Thoracic aorta (tissue), 2 donors: ENCODE measurements at places on chromosomes 3 and 15. TPM values are rescaled to one million over a fixed set of nuclear protein-coding genes. Genes with fewer than 3 reads are reported as not detected.

- no peaks in the 10 kb centered on the region for H3K27me3 ChIP-seq
- no peak overlapping the region for H3K4me3 ChIP-seq
- H3K27ac ChIP-seq, result no peak overlapping the region
- H3K36me3 ChIP-seq, result no peaks in the 10 kb centered on the region
- peaks cover 7% of the 10 kb centered on the region for H3K4me1 ChIP-seq
Observed at GRCh38 chr3:194184265-194184751, 48.4 kb downstream of the HES1 start.

- H3K36me3 ChIP-seq, result no peaks in the 10 kb centered on the region
- no peaks in the 10 kb centered on the region for H3K27me3 ChIP-seq
- H3K27ac ChIP-seq, result no peak overlapping the region
- peaks cover 11% of the 10 kb centered on the region for H3K4me1 ChIP-seq
- no peak for DNase-seq
- H3K4me3 ChIP-seq, result no peak overlapping the region
Observed at GRCh38 chr3:102079809-102080197, 230.5 kb downstream of the NFKBIZ start.

DNA sequence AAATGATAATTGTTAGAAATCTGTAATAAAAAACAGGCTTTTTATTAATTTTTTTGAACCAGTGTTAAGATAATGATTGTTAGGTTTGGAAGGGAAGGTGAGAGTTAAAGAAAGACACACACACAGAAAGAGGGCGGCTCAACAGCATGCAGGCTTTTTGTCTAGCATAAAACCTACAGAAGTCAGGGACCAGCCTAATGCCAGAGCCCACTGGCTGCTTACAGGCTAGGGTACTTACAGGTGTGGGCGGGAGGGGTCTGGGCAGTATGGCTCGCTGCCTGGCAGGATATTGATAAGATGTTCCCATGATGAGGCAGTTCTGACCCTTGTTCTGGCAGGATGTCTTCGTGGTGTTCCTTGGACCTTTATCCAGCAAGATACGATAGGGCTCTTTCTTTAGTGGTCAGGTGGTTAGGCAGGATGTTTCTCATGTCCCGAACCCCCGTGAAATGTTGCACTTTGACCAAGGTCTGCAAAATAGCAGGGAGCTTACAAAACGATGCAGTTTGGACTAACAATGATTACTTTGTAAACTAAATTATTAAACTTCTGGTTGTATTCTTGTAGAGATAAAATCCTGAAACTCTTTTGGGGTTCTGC lies 84.7 kb downstream of the DCUN1D1 start:
- no peaks in the 10 kb centered on the region for H3K4me1 ChIP-seq
- H3K4me3 ChIP-seq, result no peak overlapping the region
- H3K27ac ChIP-seq, result no peak overlapping the region
- no peak for DNase-seq
- H3K27me3 ChIP-seq, result no peaks in the 10 kb centered on the region

GRCh38 chr3:183427876-183428446 lies 458 bp downstream of the MCF2L2 start:
- peaks cover 4% of the 10 kb centered on the region for H3K4me1 ChIP-seq
- H3K27me3 ChIP-seq, result no peaks in the 10 kb centered on the region
- H3K27ac ChIP-seq, result no peak overlapping the region
- H3K4me3 ChIP-seq, result peak overlapping the region; percentile 84
- DNase-seq, result no peak

- H3K4me3 ChIP-seq, result no peak overlapping the region
- H3K4me1 ChIP-seq, result peaks cover 10% of the 10 kb centered on the region
- no peak overlapping the region for H3K27ac ChIP-seq
- no peaks in the 10 kb centered on the region for H3K27me3 ChIP-seq
Observed at GRCh38 chr3:1017870-1018269, 75.0 kb upstream of the CNTN6 start.

- no peaks in the 10 kb centered on the region for H3K36me3 ChIP-seq
- H3K4me3 ChIP-seq, result no peak overlapping the region
- H3K27ac ChIP-seq, result no peak overlapping the region
- no peak for DNase-seq
Observed at GRCh38 chr15:28049581-28049980, 49.5 kb downstream of the OCA2 start.

GRCh38 chr3:126517986-126518778 lies 609 bp upstream of the UROC1 start:
- H3K4me1 ChIP-seq, result no peaks in the 10 kb centered on the region
- H3K4me3 ChIP-seq, result no peak overlapping the region
- no peak overlapping the region for H3K27ac ChIP-seq

GRCh38 chr3:102123590-102124190 lies 274.4 kb downstream of the NFKBIZ start:
- peaks cover 11% of the 10 kb centered on the region for H3K4me1 ChIP-seq
- H3K36me3 ChIP-seq, result no peaks in the 10 kb centered on the region
- no peaks in the 10 kb centered on the region for H3K27me3 ChIP-seq
- DNase-seq, result no peak
- peak overlapping the region; percentile 69 for H3K27ac ChIP-seq
- H3K4me3 ChIP-seq, result no peak overlapping the region

The MTMR10 gene
- 44.7 TPM for total RNA-seq

The RHOV gene
- total RNA-seq, result not detected

DNA sequence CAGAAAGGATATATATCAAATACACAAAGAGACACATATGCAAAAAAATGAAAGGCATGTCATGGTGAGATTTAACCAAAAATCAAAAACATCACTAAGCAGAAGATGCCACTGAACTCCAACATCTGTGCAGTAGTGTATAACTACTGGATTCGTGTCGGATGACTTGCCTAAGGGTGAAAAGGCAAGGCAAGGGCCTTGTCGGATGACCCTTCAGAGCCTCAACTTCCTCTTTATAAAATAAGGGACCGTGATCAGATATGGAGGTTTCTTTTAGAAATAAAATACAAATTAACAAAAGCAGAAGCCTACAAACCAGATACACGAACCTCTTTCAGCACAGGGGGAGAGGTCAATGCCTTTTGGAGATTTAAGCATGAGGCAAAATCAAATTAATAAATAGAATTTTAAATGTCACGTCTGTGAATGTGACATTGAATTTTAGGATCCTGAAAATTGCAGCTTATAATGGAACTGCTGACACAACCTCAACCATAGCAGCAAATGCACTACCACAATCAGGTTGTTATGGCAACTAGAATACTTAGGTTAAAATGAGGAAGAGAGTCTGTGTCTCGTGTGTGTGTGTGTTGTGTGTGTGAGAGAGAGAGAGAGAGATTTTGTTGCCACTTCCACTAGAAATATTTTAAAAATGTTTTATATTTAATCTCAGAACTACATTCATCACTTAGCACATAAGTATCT lies 8.3 kb upstream of the CHRM5 start:
- H3K4me3 ChIP-seq, result no peak overlapping the region
- H3K36me3 ChIP-seq, result no peaks in the 10 kb centered on the region
- H3K27ac ChIP-seq, result no peak overlapping the region

The DAZL gene
- total RNA-seq, result not detected

GRCh38 chr3:59994732-59995304 lies 945.0 kb upstream of the CFAP20DC start:
- no peaks in the 10 kb centered on the region for H3K4me1 ChIP-seq
- H3K4me3 ChIP-seq, result no peak overlapping the region
- H3K36me3 ChIP-seq, result no peaks in the 10 kb centered on the region

The GPR156 gene
- total RNA-seq, result 0.35 TPM

DNA sequence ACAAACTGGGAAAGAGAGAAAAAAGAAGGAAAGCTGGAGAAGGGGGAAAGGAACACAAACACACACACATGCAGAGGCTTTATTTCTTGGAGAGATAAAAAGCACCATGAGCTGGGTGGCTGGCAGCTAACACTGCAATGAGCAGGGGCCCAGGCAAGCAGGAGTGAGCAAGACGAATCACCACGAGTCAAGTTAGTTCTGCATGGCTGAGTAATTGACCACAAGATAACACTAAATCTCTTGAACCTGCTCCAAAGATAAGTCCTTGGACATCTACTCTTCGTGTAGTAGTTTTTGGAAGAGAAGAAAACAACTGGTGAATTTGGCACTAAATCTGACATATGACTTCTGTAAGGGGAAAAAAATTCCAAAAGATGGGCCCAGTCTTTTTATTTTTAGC lies 100.9 kb downstream of the MYO5A start:
- H3K27me3 ChIP-seq, result no peaks in the 10 kb centered on the region
- no peak overlapping the region for H3K4me3 ChIP-seq
- no peak overlapping the region for H3K27ac ChIP-seq
- DNase-seq, result no peak
- no peaks in the 10 kb centered on the region for H3K36me3 ChIP-seq
- no peaks in the 10 kb centered on the region for H3K4me1 ChIP-seq

The SHC4 gene
- 16.1 TPM for total RNA-seq

DNA sequence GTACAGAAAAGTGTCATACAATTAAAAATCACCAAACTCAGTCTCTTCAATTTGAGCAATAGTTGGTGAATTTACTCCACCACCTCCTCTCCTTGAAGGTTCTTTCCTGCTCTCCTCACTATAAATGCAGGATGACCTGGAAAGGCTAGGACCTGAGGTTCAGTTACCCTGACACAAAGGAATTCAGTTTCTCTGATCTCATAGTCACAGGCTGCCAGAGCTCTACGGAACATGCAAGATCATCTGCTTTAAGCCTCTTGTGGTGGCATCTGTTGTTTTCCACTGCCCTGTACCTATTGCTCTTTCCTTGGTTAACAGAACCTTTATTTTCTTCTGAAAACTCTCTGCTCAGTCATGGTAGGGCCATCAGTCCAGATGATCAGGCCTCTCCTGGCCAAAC lies 4.9 kb upstream of the TP63 start:
- H3K36me3 ChIP-seq, result no peaks in the 10 kb centered on the region
- H3K27me3 ChIP-seq, result no peaks in the 10 kb centered on the region
- H3K4me1 ChIP-seq, result peaks cover 8% of the 10 kb centered on the region
- H3K4me3 ChIP-seq, result no peak overlapping the region
- DNase-seq, result no peak
- no peak overlapping the region for H3K27ac ChIP-seq

- peaks cover 63% of the 10 kb centered on the region for H3K4me1 ChIP-seq
- peak within 1 kb of the TSS; percentile 96 for H3K4me3 ChIP-seq
- no peaks in the 10 kb centered on the region for H3K27me3 ChIP-seq
- no peak for DNase-seq
- no peaks in the 10 kb centered on the region for H3K36me3 ChIP-seq
Observed at GRCh38 chr3:16513141-16514020, at the start of gene RFTN1. TSS of gene RFTN1 (minus strand) at chr3:16513699. CDS start at chr3:16493869, 19,830 bp downstream.

GRCh38 chr3:136277115-136277514 lies 27.0 kb downstream of the PCCB start:
- H3K27me3 ChIP-seq, result no peaks in the 10 kb centered on the region
- no peak overlapping the region for H3K27ac ChIP-seq
- no peaks in the 10 kb centered on the region for H3K4me1 ChIP-seq
- DNase-seq, result no peak
- no peaks in the 10 kb centered on the region for H3K36me3 ChIP-seq

- H3K4me3 ChIP-seq, result no peak overlapping the region
- no peak overlapping the region for H3K27ac ChIP-seq
- H3K36me3 ChIP-seq, result no peaks in the 10 kb centered on the region
Observed at GRCh38 chr15:38436993-38437392, 16.9 kb upstream of the FAM98B start.

DNA sequence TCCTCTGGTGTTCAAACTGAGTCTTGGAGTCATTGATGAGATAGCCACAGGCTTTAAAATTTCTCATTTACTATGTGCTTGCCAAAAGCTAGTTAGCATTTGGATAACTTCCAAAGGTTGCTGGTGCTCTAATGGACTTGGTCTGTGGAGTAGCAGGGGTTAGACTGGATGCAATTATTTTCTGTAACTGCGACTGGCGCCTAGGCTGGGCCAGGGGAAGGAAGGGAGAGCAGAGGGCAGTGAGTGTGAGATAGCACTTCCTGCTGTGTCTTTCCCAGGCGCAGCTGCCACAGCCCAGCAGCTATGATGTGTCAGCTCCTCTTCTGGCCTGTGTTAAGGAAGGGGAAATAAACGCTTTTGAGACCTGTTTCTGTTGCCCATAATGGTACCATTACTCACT lies 98.6 kb downstream of the MYRIP start:
- H3K27ac ChIP-seq, result no peak overlapping the region
- no peaks in the 10 kb centered on the region for H3K27me3 ChIP-seq
- no peak overlapping the region for H3K4me3 ChIP-seq
- H3K36me3 ChIP-seq, result no peaks in the 10 kb centered on the region
- DNase-seq, result no peak

GRCh38 chr3:189449084-189449483 lies 182.1 kb upstream of the TP63 start:
- H3K4me3 ChIP-seq, result no peak overlapping the region
- H3K27ac ChIP-seq, result no peak overlapping the region
- H3K36me3 ChIP-seq, result no peaks in the 10 kb centered on the region
- no peaks in the 10 kb centered on the region for H3K4me1 ChIP-seq
- no peaks in the 10 kb centered on the region for H3K27me3 ChIP-seq

The STOML1 gene
- 23.6 TPM for total RNA-seq

DNA sequence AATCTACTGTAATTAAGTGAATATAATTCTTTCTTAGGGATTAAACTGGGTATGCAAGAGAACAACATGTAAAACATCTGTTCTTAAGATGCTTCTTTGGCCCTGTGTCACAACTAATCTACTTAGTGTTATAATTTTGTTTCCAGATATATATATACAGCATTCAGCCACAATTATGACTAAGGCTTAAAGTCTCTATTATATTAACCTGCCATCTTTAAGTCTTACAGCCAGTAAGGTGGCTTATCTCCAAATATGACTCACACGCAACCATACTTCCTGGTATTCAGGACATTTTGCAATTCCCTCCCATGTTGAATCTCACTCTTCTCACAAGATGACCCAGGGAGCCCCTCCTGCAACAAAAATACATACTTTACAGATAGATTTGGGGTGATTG lies 6.6 kb upstream of the KBTBD8 start:
- H3K27ac ChIP-seq, result no peak overlapping the region
- H3K4me3 ChIP-seq, result no peak overlapping the region
- H3K27me3 ChIP-seq, result no peaks in the 10 kb centered on the region
- DNase-seq, result no peak
- H3K4me1 ChIP-seq, result no peaks in the 10 kb centered on the region

The CPN2 gene
- total RNA-seq, result not detected

GRCh38 chr3:37392957-37393356 lies 218.6 kb upstream of the LRRFIP2 start:
- H3K27ac ChIP-seq, result no peak overlapping the region
- peaks cover 1% of the 10 kb centered on the region for H3K4me1 ChIP-seq
- DNase-seq, result no peak
- H3K4me3 ChIP-seq, result no peak overlapping the region

DNA sequence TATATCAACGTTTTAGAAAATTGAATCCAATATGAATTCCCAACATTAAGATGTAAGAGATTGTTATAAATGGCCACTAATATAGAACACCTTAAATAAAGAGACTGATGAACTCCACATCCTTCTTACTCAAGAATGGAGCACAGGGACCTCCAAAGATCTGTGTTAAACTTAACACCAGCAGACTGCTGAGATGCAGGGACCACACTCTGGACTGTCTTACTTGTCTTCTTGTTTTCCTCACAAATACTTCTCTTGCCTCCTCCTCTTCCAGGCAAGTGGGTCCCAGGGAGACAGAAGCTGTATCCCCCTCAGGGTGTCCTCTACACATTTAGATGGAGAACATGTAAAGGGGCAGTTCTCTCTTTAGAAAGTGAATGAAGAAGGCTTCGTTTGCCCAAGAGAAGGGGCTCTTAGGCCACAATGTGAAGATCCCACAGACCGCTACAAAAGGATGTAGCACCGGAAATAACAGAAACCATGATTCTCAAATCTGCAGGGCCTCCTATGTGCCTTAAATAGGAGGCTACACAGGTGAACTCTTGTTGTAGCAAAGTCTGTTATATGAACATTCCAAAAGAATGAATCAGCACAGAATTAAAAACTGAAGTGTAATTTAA lies 52.2 kb downstream of the SATB1 start:
- no peak overlapping the region for H3K4me3 ChIP-seq
- H3K4me1 ChIP-seq, result no peaks in the 10 kb centered on the region
- H3K27ac ChIP-seq, result no peak overlapping the region
- no peak for DNase-seq
- H3K36me3 ChIP-seq, result no peaks in the 10 kb centered on the region

The WDR93 gene
- total RNA-seq, result not detected
